Stimulated activated CD4-positive, alpha-beta T cell treated with anti-CD3 and anti-CD28 coated beads, Interleukin-1b, Interleukin-23, amount 100 ng/mL, for 1 hour (primary cell): ENCODE measurements at places on chromosomes 16 and 17.

DNA sequence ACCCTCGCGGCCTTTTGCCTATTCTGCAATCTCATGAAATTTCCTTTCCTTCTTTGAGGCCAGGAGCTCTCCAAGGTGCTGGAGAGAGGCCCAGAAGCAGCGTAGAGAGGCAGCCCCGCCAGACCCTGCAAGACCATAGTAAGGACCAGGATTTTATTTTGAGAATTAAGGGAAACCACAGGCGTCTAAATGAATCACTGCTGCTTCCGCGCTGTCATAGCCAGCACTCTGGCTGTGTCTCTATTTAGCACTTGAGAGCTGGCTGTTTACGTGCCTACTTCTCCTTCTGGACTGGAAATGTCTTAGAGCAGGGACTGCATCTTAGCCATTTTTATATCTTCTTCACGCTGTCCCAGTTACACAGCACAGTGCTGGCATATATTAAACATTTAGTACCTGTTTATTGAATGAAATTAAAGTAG lies 37.6 kb upstream of the PIRT start:
- no peak for DNase-seq

GRCh38 chr17:13643180-13643579 lies 41.5 kb upstream of the HS3ST3A1 start:
- no peak for DNase-seq

GRCh38 chr17:38916771-38917170 lies 8.6 kb upstream of the LASP1NB start:
- DNase-seq = no peak

GRCh38 chr16:88599092-88599733 lies 29.0 kb downstream of the ZC3H18 start:
- no peak for DNase-seq

DNA sequence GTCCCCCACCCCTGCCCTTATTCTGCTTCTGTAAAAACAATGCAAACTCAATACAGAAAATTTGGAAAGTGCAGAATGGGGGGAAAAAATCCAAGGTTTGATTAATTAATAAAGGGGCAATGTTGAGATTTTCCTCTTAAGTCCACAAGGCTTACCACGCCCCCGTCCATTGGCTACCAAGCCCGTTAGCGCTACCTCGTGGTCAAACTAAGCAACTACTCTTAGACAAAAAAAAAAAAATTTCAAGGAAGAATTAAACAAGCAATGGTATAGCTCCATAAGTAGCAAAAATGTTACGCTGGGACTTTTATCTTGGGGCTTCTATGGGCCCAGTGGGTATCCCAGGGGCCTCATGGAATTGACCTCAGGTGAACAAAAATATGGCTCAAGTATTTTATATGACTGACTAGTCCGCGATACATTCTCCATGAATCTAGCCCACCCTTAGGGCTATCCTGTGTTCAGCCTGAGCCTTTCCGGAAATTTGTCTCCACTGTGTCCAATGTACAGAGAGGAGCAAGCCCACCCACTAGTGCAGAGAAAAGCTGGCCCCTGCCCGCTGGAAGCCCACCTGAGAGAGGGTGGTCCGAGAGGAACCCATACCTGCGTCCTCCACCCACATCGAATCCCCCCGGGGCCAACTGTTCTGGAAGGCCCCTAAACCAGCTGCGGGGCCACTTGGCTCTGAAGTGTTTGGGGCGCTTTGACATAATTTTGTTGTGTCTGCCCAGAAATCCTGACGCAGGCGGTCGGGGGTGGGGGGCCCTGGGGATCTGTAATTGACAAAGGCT lies 19.1 kb upstream of the TEX2 start:
- no peak for DNase-seq

- no peak for DNase-seq
Measured at GRCh38 chr16:16879567-16880251, 500.8 kb downstream of the NPIPA7 start.

- no peak for DNase-seq
Measured at GRCh38 chr17:33567223-33567622, 274.1 kb upstream of the ASIC2 start.

GRCh38 chr16:2422123-2422867 lies 7.0 kb upstream of the CCNF start:
- no peak for DNase-seq

DNA sequence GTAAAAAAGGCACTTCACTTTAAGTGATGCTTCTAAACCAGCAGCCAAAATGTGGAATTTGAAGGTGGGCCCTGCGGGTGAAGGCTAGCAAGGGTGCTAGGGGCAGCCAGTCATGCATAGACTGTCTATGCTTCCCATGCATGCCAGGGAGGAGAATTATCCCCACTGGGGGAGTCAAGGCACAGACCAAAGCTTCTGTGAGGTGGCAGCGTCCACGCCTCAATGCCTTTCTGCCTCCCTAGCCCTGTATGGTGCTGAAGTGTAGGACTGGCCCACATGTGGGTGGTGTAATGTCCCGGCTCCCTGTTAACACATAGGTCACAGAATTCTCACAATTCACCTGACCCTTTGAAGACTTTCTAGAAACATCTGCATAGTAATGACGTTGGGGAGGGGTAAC lies 1.9 kb downstream of the HS3ST2 start:
- no peak for DNase-seq

DNA sequence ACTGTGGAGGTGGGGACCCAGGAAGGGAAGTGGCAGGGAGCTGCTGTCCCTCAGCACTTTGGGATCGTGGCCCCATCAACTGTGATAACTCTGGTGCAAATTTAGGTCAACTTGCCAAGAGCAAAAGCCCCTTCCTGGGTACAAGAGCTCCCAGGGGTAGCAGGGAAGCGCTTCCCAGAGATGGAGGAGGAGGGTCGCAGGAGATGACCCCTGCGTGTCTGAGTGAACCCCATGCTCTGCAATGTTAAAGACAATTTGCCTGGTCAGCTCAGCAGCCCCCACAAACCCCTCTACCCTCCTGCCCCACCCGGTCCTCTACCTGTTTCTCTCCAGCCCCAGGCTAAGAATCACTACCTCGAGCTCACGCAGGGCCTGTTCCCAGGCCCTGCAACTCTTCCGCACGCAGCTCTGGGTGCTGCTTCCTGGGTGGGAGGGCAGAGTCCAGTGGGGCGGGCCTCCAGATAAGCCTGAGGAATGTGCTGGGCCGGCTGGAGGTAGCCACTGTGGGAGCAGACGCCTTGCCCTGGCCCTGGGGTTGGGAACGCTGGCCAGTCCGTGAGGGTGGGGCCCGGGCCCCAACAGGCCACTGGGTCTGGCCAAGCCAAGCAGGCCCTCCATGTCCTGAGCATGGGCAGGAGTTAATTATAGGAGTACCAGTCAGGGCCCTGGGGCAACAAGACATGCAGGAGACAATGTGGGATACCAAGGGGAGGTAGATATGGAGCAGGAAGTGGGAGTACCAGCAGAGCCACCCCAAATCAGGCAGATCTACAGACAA lies 6.1 kb downstream of the DOK4 start:
- DNase-seq = no peak
